Right lobe of liver (tissue), 6 donors: ENCODE measurements at places on chromosomes 6 and 20.

GRCh38 chr6:118696271-118696670, 44.9 kb upstream of the CEP85L start:
- DNase-seq = no peak

GRCh38 chr20:235891-236290, 8.8 kb downstream of the DEFB129 start:
- no peak for DNase-seq

DNA sequence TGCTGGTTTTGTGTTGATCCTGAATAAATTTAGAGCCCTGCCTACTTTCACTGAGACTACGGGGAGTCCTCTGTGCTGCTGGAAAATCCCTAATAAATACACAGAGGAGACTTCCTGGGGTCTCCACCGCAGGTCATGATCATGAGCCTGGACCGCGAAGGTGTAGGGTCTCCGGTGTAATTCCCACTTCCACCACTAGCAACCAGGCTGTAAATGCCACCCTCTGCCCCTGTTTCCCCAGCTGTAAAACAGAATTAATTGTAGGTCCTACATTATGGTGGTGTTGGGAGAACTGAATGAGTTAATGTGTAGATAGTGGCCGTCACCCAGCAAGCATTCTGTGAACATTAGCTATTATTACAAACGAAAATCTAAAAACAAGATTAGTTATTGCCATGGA, 191.6 kb upstream of the THBS2 start:
- DNase-seq = no peak

GRCh38 chr20:63693083-63693732, 3.2 kb upstream of the TNFRSF6B start:
- no peak for DNase-seq

DNA sequence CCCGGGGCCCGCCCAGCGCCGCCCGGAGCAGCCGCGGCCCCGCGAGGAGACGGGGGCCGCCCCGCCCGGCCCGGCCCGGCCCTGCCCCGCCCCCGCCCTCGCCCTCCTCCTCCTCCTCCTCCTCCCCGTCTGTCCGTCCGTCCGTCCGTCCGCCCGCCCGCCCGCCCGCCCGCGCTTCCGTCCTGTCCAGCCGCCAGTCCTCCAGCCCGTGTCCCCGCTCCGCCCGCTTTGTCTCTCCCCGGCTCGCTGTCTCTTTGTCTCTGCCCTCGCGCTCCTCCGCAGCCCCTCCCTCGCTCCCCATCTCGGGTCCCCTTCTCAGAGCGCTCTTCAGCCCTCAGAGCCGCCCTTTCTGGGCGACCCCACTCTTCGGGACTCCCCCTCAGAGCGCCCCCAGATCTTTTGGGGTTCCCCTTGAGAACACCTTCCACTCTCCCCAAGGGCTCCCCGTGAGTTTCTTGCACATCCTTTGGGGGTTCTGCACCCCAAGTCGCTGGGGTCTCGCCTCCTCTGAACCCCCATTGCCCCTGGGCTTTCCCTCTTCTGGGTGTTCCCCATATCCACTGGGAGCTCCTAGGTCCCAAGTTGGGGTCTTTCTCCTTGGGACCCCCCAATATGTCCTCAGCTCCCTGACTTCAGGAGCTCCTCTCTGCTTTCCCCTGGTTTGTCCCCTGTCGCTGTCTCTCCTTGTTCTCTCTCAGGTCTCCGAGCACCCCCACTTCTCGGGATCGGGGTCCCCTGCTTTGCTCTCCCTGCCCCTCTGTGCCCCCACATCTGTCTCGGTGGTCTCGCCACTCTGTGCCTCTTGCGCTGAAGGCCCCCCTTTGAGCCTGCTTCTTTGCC, 79.5 kb upstream of the MYL9 start:
- DNase-seq = peak; percentile 76

DNA sequence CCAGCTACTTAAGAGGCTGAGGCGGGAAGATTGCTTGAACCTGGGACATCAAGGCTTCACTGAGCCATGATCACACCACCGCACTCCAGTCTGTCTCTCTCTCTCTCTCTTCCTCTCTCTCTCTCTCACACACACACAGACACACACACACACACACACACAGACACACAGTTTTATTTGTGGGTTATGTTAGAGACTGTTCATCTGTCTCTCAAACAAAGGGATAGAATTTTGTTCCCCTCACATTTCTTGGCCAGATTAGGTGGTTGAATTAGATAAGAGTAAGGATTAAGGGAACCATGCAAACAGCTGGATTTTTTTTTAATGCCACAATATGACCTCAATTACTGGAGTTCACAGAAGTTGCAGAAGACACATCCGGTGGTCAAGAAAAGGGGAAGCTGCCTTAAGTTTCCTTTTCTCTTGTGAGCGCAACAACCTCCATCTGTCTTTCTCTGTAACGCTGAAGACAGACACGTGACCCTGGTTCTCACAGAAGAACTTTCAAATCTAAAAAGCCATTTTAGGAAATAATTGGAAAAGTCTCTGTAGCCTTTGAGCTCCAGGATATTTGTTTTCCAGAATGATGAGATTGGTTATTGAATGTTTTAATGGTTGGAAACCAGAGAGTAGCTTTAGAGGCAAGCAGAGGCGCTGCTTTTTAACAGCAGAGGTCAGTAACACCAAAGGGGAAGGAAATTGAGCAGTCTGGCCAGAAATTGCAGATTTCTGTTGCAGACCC, 32.9 kb upstream of the LGSN start:
- no peak for DNase-seq

GRCh38 chr6:69105288-69105687, 470.2 kb downstream of the ADGRB3 start:
- no peak for DNase-seq

GRCh38 chr6:77880501-77880900, 227.7 kb downstream of the MEI4 start:
- DNase-seq = no peak

- no peak for DNase-seq
Observed at GRCh38 chr6:144264270-144265060, 20.7 kb upstream of the UTRN start.

- peak; percentile 28 for DNase-seq
Observed at GRCh38 chr20:24700166-24700860, 230.9 kb downstream of the SYNDIG1 start.

- DNase-seq = no peak
Observed at GRCh38 chr6:2791450-2791974, 26.3 kb downstream of the WRNIP1 start.

DNA sequence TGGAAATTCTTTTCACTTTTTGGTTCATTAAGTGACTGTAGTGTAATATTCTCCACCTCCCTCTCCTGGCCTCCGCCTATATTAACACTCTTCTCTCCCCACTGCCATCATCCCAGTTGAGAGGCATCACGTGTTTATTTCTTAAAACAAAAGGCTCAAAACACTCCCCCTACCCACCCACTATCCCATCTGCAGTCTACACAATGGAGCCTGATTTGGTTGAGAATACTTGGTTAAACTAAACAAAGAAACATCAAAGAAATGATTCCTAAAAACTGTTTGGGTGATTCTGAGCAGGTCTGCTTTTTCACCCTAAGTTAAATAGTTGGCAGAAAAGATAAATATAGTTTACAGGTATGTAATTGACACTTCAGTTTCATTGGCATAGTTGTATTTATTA, 5.9 kb downstream of the TFAP2B start:
- no peak for DNase-seq

- no peak for DNase-seq
Observed at GRCh38 chr6:4585682-4586468, 190.3 kb upstream of the CDYL start.

DNA sequence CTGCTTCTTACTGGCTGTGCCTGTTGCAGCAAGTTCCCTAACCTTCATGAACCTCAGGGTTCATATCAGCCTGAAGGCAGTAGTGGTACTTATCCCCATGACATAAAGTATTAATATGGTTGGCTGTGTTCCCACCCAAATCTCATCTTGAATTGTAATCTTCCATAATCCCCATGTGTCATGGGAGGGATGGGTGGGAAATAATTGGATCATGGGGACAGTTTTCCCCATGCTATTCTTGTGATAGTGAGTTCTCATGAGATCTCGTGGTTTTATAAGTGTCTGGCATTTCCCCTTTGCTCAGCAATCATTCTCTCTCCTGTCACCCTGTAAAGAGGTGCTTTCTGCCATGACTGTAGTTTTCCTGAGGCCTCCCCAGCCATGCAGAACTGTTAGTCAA, 61.8 kb downstream of the FAM229B start:
- no peak for DNase-seq

DNA sequence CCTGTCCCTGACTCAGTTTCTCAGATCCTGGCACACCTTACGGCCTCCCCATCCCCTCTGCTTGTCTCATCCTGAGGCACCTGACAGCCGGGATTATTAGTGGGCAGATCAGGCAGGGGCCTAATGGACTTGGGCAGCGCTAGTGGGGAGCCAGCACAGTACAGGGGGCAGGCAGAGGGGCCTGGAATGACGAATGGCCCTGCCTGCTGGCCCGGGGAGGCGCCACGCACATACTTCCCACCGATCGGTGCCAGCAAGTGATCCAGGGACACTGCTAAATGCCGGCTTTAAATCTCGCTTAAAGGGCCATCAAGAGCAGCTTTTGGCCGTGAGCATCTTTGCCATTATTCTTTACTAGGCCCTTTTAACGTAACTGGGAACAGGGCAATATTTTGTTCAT, 188.4 kb downstream of the DHX35 start:
- no peak for DNase-seq

DNA sequence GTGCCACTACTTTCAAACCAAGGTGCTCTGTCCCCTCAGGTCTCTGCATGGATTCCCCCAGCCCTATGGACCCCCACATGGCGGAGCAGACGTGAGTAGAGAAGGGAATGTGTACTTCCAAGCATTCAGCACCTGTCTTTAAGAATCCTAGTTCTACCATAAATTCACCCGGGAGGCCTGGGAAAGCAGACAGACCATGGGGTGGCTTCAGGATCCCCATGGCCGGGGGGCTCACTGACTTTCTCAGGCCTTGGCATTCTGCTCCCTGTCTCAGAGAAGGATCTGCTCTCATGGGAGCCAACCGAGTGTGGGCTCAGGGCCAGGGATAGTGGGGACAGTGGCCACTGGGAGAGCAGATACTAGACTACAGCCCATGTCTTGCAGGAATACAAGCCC, 2.3 kb downstream of the CDC25B start:
- peak; percentile 75 for DNase-seq

GRCh38 chr6:26032340-26033084, 54.7 kb upstream of the HFE start:
- DNase-seq = no peak
